Activated CD4-positive, alpha-beta T cell treated with anti-CD3 and anti-CD28 coated beads for 36 hours (primary cell): ENCODE measurements at places on chromosomes 4 and X. TPM values are rescaled to one million over a fixed set of nuclear protein-coding genes. Genes with fewer than 3 reads are reported as not detected.

DNA sequence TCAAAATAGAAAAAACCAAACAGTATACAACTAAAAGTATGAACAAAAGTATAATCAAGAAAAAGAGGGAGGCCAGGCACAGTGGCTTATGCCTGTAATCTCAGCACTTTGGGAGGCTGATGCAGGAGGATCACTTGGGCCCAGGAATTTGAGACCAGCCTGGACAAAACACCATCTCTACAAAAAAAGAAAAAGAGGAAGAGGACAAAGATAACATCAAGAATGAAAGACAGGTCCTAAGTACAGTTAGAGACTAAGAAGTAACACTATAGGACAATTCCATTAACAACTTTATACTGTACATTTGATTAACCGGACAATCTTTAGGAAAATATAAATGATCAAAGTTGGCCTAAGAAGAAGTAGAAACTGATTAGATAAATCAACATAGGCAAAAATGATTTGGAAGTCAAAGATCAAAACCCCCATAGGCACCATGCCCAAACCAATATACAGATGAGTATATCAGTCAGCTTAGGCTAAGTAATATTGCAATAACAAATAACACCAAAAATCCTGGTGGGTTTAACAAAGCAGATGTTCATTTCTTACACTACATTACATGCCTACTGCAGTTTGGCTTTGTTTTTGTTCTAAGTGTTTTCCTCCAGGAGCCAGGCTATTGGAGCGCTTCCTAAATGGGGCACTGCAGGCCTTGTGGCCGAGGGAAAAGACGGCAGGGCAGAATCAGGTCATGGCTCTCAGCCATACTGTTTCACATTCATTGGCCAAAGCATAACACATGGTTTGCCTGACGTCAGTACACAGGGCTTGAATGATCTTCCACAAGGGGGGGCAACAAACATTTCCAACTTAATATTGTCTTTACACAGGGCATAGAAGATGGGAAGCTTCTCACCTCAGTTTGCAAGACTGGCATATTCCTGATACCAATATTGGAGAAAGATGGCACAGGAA, 42.2 kb upstream of the HGFAC start:
- H3K4me3 ChIP-seq, result no peak overlapping the region
- no peak overlapping the region for H3K27ac ChIP-seq
- H3K4me1 ChIP-seq, result no peaks in the 10 kb centered on the region
- no peak for DNase-seq

GRCh38 chr4:163558539-163559044, 64.1 kb downstream of the TMA16 start:
- DNase-seq, result peak; percentile 16
- H3K27ac ChIP-seq, result peak overlapping the region; percentile 49
- H3K36me3 ChIP-seq, result peaks cover 5% of the 10 kb centered on the region
- no peak overlapping the region for H3K4me3 ChIP-seq

- H3K36me3 ChIP-seq, result no peaks in the 10 kb centered on the region
- DNase-seq, result no peak
- H3K27me3 ChIP-seq, result no peaks in the 10 kb centered on the region
- no peak overlapping the region for H3K27ac ChIP-seq
Observed at GRCh38 chrX:85627363-85627762, 247.9 kb upstream of the POF1B start.

STBD1 gene
- 0.14 TPM for total RNA-seq
